NCI-H1092 (cell line): ENCODE measurements at places on chromosomes 12 and 14.

- no peak for DNase-seq
Measured at GRCh38 chr14:23443411-23443812, 8.0 kb upstream of the MYH7 start.

DNA sequence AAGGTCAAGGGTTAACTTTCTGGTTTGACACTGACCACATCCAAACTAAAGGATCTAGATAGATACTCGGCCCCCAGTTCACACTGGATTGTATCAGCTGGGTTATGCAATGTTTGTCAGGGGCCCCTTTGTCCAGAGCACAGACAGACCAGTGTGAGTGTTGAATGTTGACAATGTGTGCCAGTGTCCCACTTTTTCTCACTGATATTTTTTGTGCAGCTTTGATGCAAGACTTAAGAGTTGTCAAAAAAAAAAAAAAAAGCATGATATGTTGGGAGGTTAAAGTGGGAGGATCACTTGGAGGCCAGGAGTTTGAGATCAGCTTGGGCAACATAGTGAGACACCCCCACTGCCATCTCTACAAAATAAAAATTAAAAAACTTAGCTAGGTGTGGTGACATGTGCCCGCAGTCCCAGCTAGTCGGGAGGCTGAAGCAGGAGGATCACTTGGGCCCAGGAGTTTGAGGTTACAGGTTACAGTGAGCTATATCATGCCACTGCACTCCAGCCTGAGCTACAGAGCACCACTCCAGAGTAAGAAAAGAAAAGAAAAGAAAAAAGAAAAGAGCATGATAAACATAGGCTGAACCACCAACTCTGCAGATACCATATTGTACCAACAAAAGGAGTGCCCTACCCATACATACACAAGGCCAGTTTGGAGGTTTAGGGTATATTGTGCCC lies 97.5 kb downstream of the LGR5 start:
- no peak for DNase-seq

GRCh38 chr12:95205016-95205624 lies 12.1 kb downstream of the FGD6 start:
- no peak for DNase-seq

DNA sequence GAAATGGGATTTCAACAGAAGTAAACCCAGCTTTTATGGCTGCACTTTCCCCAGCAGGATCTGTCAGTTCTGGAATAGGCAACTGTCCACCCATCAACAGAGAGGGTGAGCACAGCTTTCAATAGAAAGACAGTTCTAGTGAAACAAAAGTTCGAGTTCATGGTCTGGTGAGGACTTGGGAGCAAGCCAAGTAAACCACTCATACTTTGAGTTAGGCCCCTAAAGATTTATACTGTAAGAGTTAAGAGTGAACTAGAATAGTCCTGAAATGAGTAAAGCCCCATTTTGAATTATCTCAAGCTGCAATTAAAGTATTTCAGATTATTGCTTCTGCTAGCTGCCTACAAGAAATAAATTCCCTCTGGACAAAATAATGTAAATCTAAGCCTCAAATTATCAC lies 82.6 kb downstream of the METTL25 start:
- no peak for DNase-seq

DNA sequence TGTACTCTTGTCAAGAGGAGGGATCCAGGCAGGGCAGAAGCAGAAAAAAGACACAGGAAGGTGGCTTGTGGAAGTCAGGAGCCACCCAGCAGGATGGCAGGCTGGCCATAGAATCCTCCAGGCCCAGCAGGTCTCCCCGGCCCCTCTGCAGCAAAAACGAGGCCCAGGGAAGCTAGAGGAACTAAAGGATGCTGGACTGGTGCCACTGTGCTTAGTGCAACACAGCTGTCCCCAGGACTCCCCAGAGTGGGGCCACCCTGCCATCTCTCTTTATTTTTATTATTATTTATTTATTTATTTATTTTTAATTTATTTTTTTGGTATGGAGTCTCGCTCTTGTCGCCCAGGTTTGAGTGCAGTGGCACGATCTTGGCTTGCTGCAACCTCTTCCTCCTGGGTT lies 54.1 kb downstream of the PITPNM2 start:
- DNase-seq = no peak

DNA sequence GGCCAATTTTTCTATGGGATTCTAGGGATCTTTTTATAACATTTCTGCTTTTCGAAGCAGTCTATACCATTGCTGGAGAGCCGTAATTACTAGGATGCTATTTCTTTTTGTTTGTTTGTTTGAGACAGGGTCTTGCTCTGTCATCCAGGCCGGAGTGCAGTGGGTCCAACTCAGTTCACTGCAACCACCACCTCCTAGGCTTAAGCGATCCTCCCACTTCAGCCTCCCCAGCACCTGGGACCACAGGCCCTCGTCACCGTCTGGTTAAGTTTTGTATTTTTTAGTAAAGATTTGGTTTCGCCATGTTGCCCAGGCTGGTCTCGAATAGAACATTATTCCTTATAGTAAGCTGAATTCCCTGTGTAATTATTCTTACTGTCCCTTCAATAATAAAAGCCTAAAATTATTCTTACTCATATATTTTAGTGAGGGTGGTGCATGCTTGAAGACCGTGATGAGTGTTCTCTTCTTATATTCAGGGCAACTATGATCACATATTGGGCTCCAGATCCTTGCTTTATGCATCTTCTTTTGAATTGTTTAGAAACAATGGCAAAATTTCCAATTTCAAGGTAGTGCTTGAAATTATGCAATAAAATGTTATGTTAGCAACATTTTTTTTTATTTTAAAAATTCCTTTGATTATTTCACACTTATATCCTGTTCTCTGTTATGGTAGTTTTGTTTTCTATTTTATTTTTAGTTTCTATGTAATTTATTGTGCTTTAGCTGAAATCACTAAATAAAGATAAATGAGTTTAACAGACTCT lies 66.2 kb downstream of the CRADD start:
- no peak for DNase-seq

GRCh38 chr12:31298515-31298910 lies 27.4 kb downstream of the SINHCAF start:
- DNase-seq = no peak
